Lung microvascular endothelial cell (primary cell): ENCODE measurements at places on chromosomes 2 and 18. TPM values are rescaled to one million over a fixed set of nuclear protein-coding genes. Genes with fewer than 3 reads are reported as not detected.
A peak's percentile ranks its signal among the peaks of the same experiment; 100 is the strongest.

- no peak for DNase-seq
Observed at GRCh38 chr18:64258111-64258650, 109.3 kb upstream of the LINC00305 start.

GRCh38 chr2:145638675-145639074 is 1118.8 kb upstream of the ZEB2 start:
- peak; percentile 5 for DNase-seq

GRCh38 chr2:86082756-86083155 is 22.9 kb downstream of the POLR1A start:
- DNase-seq, result no peak

GRCh38 chr2:20065885-20066602 is 14.6 kb upstream of the LAPTM4A start:
- peak; percentile 51 for DNase-seq

DNA sequence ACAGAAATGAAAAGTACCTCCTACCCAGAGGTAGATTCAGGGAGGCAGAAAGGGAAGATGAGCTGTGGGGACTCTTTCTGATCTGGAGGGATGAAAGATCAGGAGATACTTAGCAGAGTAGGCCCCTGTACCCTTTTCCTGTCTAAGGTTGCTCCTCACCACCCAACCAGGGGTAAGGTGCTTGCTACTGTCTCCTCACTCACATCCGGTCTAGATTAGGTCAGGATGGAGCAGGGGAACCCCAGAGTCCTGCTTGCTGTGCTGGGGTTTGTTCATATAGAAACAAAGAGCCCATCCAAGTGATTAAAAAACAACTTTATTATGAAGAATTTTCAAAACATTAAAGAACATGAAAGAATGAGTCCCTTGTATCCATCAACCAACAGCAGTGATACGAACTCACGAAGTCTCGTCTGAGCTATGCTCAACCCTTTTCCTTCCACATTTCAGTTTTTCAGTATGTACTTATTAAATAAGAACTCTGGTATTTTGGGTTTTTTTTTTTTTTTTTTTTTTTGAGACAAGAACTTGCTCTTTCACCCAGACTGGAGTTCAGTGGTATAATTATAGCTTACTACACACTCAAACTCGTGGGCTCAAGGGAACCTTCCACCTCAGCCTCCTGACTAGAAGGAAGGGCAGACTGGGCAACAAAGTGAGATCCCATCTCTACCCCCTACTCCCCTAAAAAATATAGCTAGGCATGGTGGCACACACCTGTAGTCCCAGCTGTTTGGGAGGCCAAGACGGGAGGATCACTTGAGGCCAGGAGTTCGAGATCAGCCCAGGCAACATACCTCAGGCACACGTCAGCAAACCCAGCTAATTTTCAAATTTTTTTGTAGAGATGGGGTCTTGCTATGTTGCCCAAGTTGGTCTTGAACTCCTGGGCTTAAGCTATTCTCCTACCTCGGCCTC is 28.5 kb upstream of the MCFD2 start:
- DNase-seq, result no peak

- no peak for DNase-seq
Observed at GRCh38 chr2:98355881-98356280, 9.6 kb downstream of the CNGA3 start.

GRCh38 chr2:10022445-10022844 is 20.9 kb upstream of the KLF11 start:
- no peak for DNase-seq

- no peak for DNase-seq
Observed at GRCh38 chr2:216690456-216690852, 4.9 kb downstream of the IGFBP5 start.

DNA sequence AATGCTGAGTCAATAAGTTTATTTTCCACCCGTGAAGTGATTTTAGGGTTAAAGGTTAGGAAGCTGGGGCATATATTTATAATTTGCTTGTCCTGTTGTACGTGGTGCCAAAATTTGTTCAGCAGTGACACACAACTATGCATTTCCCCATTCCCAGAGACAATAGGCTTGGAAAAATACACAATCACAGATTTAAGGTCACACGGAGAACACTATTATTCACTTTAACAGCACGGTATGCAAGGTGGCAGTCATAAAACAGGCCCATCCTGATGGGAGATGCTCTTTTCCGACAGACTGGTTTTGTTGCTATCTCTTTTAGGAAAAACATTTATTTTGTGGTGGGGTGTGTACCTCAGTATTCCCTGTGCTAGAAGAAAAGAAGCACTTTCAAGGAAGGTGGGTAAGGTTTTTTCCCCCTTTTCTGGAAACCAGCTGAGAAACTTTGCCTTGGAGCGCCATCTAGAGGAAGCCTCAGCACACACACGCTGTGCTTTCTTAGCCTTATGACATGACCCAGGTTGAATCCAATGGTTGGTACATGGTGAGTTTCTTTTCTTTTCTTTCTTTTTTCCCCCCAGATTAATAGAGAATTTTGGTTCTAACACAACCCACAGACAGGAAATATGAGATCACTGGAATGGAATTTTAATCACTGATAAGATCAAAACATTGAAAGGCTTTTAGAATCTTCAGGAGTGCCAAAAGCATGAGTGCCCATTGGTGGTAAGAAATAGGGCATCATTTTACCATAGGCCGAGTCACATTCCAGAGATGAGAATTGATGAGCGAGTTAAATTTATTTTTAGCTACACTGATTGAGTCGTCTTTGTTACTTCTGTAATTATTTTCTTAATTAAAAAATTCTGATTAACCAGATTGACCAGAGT is 332.1 kb downstream of the AGPS start:
- DNase-seq, result peak; percentile 99

- DNase-seq, result no peak
Observed at GRCh38 chr2:46339676-46340459, 42.7 kb downstream of the EPAS1 start.

GRCh38 chr18:3097082-3097481 is 84.1 kb upstream of the LPIN2 start:
- DNase-seq, result no peak

DNA sequence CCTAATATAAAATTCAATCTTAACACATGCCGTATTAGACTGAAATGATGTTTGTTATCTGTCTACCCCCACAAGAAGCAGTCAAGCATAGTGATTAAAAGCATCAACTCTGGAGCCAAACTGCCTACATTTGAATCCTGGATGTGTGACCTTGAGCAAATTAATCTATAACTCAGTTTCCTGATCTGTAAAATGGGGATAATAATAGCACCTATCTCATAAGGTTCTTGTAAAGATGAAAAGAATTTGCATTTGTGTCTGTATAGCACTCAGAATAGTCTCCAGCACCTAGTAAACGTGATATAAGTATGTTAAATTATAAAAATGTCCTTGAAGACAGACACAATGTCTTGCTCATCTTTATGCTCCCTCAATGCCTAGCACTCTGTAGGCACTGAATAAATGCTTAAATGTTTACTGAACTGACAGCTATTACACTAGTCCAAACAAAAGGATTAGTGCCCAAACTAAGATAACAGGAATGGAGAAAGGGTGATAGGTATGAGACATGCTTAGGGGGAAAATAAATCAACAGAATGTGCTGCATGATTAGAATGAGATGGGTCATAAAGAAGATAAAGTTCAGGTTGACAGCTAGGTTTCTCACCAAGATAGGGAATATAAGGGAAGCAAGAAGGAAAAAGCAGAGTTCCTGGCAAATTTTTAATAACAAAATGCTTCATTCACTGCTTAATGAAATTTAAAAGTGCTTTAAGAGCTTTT is 180.6 kb downstream of the ATAD2B start:
- no peak for DNase-seq

DNA sequence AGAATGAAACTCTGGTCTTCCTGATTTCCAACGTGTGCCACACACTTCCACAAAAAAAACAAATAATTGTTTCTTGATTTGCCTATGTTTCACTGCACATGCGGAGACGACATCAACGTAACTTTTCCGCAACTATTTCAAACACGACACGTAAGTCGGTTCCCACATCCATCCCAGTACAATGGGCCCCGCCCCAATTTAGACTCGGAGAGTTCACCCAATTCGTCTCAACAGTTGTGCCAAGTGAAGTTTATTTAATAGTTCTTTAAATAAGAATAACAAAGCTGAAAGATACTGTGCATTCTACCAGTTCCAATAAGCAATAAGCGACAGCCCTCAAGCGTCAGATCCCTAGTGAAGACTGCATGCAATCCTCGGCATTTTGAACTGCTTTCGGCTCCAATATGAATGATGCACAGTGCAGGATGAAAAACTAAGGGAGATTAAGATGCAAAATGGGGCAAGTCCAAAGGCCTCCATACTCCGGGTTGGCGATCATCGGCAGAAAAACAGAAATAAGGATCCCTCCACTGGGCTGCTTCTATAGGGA is 664 bp downstream of the CCT4 start:
- DNase-seq, result peak; percentile 64

- no peak for DNase-seq
Observed at GRCh38 chr2:925711-926110, 24.9 kb upstream of the SNTG2 start.

GRCh38 chr2:156340804-156341451 is 8.4 kb upstream of the NR4A2 start:
- peak; percentile 40 for DNase-seq

DNA sequence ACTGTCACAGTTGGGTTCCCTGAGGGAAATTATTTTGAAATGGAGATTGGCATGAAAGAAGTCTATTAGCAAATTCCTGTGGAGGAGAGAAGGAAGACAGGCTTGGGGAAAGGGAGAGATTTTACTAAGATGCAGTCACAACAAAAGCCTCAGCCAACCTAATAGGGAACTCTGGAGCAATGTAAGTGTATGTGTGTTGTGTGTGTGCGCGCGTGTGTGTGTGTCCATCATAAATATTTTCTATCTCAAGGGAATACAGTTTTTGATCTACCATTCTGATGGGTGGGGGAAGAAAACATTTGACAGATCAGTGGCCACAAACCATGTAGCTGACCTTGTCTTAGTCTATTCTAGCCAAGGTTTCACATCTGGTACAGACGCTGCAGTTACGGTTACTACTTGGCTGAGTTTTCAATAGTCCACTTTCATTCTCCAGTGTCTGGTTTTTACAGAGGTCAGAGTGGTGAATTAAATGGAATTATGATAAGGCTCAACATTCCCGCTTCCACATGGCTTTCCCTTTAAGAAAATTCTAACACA is 72.6 kb downstream of the MREG start:
- DNase-seq, result no peak

- no peak for DNase-seq
Observed at GRCh38 chr2:172912266-172912665, 163.4 kb upstream of the MAP3K20 start.

- no peak for DNase-seq
Observed at GRCh38 chr2:446303-446874, 158.5 kb upstream of the ALKAL2 start.

GRCh38 chr2:210366675-210367080 is 51.7 kb upstream of the MYL1 start:
- no peak for DNase-seq

GRCh38 chr2:219542931-219543595 is 546 bp downstream of the CHPF start:
- DNase-seq, result peak; percentile 15

DNA sequence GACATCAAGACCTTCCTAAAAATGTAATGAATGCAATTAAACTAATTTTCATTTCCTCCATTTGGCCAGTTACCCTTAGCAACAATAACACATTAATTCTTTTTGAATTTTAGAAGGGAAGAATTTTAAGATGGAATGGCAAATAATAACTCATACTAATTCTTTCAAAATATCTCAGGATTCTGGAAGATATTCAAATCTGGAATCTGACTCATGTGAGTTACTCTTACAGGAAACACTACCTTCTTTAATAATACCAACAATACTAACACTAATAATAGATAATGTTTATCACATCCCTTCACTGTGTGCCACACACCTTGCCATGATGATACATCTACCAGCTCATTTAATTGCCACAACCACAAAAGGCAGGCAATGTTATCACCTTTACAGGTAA is 46.4 kb downstream of the ZNF521 start:
- peak; percentile 35 for DNase-seq

GRCh38 chr2:127193967-127194280 is 26.2 kb downstream of the CYP27C1 start:
- DNase-seq, result no peak

- DNase-seq, result no peak
Observed at GRCh38 chr2:5329763-5330162, 362.4 kb upstream of the SOX11 start.

GRCh38 chr18:32049393-32050171 is 31.0 kb downstream of the RNF125 start:
- peak; percentile 7 for DNase-seq

- DNase-seq, result no peak
Observed at GRCh38 chr18:12857991-12858544, 26.0 kb downstream of the PTPN2 start.

DNA sequence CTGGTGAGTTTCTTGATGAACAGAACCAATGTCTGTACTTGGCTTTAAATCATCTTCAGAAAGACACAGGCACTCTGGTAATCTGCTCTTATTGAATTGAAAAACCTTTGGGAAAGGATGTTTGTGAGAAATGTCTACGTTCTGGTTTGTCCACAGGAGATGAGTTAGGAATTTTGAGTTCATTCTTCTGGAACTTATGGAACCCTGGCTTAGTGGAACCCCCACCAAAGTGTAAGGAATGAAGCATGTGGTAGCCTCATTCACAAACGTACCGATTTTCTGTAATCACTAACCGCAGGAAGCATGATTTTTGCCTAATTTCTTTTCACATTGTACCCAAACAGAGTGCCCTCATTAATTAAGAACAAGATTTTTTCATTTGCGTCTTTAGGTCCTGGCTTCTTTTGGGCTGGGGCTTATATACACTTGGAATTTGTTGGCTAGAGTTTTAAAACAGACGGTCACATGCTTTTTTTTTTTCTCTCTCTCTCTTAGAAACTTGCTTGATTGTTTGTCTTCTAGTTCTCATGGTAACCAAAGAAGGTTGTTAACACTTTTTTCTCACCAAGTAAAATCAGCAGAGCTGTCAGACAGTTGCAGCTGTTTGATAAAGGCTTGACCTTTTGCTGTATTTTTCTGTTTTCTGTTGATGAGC is 314.1 kb upstream of the THUMPD2 start:
- no peak for DNase-seq

GRCh38 chr2:12271589-12271984 is 445.1 kb upstream of the TRIB2 start:
- DNase-seq, result no peak

The THSD7B gene
- total RNA-seq, result not detected in 2 replicates

The RGPD6 gene
- 21.1 and 32.3 TPM in 2 replicates for total RNA-seq

The ALPI gene
- total RNA-seq, result not detected in 2 replicates

The SRSF7 gene
- total RNA-seq, result 73.0 and 90.3 TPM in 2 replicates

The SH2D6 gene
- total RNA-seq, result not detected in 2 replicates

The CCL20 gene
- 0.60 and 2.8 TPM in 2 replicates for total RNA-seq

The ACSL3 gene
- 82.8 and 109 TPM in 2 replicates for total RNA-seq

The SLC8A1 gene
- under 0.01 and 0.44 TPM in 2 replicates for total RNA-seq

The CHST10 gene
- 6.5 and 7.6 TPM in 2 replicates for total RNA-seq

The ADCYAP1 gene
- not detected in 2 replicates for total RNA-seq
